Nephron progenitor cell (in vitro differentiated cells): ENCODE measurements at places on chromosomes 3 and 15.
A peak's percentile ranks its signal among the peaks of the same experiment; 100 is the strongest.

GRCh38 chr15:65204931-65205660 lies 6.2 kb downstream of the CILP start:
- no peak for DNase-seq

DNA sequence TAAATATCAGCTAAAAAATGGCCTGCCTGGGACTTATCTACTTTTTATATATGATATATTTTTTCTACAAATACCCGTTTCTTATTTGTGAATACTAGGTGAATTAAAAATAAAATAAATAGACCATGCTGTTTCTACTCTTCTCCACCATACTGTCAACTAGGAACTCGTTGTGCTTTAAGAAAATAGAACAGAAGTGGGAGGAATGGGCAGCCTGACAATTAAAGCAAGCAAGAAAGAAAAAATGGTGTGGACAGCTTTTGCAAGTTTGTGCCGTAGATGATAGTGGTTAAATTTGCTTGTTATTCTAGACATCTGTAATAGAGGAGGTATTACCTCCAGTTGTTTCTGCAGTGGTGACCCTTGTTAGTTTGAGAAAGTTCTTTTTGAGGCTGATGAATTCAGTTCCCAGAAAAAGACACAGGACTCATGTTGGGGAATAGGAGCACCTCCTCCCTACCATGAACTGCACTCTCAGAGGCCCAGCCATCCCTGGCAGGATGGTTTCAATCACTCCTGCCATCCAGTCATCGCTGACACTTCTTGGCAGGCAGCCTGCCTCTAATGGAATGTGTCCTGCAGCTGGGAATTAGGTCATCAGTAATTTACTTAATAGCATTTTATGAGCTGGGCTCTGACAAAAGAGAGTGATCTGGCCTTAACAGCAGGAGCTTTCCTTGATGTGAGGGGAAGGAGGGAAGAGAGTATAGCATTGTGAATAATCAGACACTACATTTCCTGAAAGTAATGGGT lies 105.0 kb upstream of the GAP43 start:
- DNase-seq = peak; percentile 17

- DNase-seq = peak; percentile 79
These were observed 3.8 kb downstream of the VEPH1 start for GRCh38 chr3:157499342-157499963.

GRCh38 chr3:100518983-100519382 lies 26.6 kb downstream of the TMEM45A start:
- DNase-seq = no peak

GRCh38 chr15:68991723-68992122 lies 22.8 kb upstream of the NOX5 start:
- no peak for DNase-seq
